Kidney tubule cell (primary cell): ENCODE measurements at places on chromosomes 6 and 20.

DNA sequence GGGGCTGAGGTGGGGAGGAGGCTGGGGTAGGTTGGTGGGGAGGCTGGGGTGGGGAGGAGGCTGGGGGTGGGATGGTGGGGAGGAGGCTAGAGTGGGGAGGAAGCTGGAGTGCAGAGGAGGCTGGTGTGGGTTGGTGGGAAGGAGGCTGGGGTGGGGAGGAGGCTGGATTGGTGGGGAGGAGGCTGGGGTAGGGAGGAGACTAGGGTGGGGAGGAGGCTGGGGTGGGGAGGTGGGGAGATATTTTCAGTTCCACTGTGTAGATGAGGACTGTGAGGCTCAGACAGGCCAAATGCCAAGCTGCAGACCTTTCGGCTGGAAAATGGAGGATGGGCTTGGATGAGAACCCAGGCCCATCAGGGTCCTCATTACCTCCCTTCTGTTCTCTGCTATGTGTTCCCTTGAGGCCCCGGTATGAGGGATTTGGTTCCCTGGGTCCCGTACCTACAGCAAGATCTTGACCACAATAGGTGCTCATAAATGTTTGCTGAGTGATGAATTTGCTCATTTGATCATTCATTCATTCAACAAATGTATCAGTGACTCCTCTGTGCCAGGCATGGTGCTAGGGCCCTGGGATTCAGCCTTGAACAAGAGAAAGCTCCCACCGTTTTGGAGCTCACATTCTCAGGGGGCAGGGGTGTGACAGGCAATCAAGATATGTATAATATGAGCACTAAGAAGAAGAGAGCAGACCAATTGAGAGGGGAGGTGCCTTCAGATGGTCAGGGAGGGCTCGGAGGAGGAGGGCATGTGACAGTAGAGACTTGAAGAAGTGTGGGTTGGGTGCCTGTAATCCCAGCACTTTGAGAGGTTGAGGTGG, 36.1 kb upstream of the NOL4L start:
- no peak for DNase-seq

DNA sequence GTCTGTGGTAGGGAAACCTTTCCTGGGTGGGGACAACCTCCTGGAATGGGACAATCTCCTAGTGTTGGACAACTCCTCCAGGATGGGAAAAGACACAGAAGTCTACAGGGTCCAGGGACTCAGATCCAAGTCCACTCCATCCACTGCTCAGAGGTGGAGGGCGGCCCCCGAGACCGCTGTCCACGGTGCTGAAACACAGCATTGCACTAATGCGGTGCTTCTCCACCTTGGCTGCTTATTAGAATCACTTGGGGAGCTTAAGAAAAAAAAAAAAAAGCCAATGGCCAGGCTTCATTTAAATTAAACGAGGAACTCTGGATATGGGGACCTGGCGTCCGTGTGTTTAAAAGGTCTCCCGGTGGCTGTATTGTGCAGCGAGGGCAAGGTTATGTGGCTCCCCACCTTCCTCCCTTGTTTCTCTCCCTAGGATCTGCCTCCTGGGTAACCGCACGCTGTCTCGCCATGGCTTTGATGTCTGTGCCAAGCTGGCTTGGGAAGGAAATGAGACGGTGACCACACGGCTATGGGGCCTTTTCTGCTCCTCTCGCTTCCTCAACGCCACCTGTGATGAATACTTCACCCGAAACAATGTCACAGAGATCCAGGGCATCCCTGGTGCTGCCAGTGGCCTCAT, 12.0 kb downstream of the SLC12A5 start:
- DNase-seq: peak; percentile 31

GRCh38 chr6:74114428-74114827, 418.4 kb downstream of the CD109 start:
- no peak for DNase-seq

DNA sequence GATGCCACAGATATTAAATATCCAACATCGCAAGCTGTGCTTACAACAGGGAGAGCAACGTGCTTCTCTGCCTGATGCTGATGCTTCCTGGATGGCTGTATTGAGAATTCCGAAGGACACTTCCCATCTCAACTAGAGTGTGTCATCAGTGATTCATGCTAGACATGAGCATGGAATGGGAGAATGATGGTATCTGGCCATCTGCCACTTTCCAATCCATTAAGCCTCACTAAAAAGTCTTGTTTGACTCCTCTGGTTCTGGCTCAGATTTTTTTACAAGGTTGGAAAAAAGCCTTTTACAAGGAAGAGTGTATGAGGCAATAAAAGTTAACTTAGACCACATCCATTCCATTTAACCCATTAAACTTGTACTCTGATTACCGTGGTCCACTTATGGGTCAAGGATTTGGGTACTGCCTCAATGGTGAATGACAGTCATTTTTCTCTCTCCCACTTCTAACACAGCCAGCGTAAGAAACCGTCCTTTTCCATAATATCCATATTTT, 265.3 kb downstream of the UST start:
- peak; percentile 93 for DNase-seq

GRCh38 chr6:41344876-41345275, 9.5 kb downstream of the NCR2 start:
- no peak for DNase-seq

DNA sequence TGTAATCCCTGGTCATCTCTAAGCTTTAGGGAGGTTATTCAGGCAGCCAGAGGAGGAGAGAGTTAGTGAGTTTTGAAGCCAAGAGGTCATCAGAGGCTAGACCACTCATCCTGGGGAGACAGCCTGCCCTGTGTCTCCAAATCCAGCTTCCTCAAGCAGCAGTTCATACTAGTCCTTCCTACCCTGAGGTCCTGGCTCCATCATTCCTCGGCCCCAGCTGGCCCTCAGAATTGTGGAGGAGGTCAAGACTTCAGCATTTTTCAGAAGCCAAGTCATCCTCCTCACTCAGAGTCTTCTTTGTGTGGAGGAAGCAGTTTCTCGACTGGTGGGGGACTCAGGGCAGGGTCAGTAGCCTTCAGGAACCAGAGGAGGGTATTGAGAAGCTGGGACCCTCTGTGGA, 12.4 kb upstream of the KIAA1755 start:
- peak; percentile 36 for DNase-seq
